ENCODE measurements at places on chromosomes 16 and 17.

- DNase-seq: peak; percentile 70
- peak overlapping the region; percentile 86 for H3K27ac ChIP-seq
- H3K27me3 ChIP-seq: peaks cover 4% of the 10 kb centered on the region
- no peaks in the 10 kb centered on the region for H3K36me3 ChIP-seq
- H3K4me3 ChIP-seq: peak overlapping the region; percentile 13
Observed at GRCh38 chr17:74380086-74380958, 13.0 kb downstream of the GPR142 start.

DNA sequence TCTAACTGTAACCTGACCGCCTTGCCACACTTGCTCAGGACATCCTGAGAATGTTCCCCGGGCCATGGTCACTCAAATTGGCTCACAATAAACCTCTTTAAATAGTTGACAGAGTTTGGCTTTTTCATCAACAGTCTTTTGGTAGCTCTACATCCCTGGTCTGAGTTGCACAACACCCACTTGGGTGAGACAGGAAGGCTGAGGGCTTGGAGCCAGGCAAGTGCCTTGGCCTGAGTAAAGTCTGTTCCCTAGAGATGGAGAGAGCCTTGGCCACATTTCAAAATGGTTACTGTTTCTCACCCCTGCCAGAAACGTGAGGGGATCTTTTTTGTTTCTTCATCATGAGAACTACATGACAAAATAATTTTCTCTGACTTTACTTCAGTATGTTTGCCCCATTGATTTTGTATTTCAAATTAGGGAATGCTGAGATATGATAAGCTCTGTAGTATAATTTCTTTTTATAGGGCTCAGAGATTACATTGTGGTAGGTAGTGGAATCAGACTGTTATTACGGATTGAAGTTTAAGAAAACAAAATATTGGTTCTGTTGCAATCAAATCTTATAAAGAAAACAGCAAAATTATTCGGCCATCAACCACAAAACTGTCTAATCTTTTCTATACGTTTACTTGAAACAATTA, 53.9 kb upstream of the NETO2 start:
- H3K4me3 ChIP-seq: no peak overlapping the region
- H3K36me3 ChIP-seq: peaks cover 9% of the 10 kb centered on the region

DNA sequence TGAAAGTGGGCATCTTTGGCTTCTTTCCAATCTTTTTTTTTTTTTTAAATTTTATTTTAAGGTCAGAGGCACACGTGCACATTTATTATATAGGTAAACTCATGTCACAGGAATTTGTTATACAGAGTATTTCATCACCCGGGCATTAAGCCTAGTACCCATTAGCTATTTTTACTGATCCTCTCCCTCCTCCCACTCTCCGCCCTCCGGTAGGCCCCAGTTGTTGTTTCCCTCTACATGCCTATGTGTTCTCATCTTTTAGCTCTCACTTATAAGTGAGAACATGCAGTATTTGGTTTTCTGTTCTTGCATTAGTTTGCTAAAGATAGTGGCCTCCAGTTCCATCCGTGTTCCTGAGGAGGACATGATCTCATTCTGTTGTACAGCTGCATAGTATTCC, 108.5 kb downstream of the CYB561 start:
- H3K27ac ChIP-seq: no peak overlapping the region
- H3K4me1 ChIP-seq: no peaks in the 10 kb centered on the region
- H3K4me3 ChIP-seq: no peak overlapping the region
- H3K36me3 ChIP-seq: no peaks in the 10 kb centered on the region
- DNase-seq: no peak

GRCh38 chr17:74527081-74527480, 4.2 kb downstream of the CD300LB start:
- no peak for DNase-seq
- no peaks in the 10 kb centered on the region for H3K27me3 ChIP-seq
- H3K4me3 ChIP-seq: no peak overlapping the region
- H3K27ac ChIP-seq: no peak overlapping the region

DNA sequence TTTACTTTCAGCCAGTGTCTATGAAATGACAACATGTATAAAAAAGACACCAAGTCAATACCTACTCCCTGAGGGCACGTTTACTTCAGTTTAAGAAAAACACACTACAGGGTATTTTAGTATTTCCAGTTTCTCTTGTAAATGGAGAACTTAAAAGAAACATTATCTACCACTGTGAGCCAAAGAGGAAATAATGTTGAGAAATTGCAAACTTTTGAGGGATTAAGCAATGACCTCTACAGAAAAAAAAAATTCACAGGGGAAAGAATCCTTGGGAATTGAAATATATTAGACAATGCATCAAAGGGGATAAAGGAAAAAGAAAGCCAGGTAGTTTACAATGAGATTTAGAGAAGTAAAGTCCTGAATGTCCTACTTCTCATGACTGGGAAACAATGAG, 126.0 kb downstream of the KCNJ2 start:
- no peak overlapping the region for H3K4me3 ChIP-seq
- H3K27ac ChIP-seq: peak overlapping the region; percentile 10
- H3K27me3 ChIP-seq: no peaks in the 10 kb centered on the region
- no peaks in the 10 kb centered on the region for H3K36me3 ChIP-seq
- DNase-seq: no peak
- no peaks in the 10 kb centered on the region for H3K4me1 ChIP-seq

GRCh38 chr16:5044011-5044540, 10.3 kb upstream of the NAGPA start:
- no peaks in the 10 kb centered on the region for H3K4me1 ChIP-seq
- no peaks in the 10 kb centered on the region for H3K27me3 ChIP-seq
- no peak for DNase-seq

DNA sequence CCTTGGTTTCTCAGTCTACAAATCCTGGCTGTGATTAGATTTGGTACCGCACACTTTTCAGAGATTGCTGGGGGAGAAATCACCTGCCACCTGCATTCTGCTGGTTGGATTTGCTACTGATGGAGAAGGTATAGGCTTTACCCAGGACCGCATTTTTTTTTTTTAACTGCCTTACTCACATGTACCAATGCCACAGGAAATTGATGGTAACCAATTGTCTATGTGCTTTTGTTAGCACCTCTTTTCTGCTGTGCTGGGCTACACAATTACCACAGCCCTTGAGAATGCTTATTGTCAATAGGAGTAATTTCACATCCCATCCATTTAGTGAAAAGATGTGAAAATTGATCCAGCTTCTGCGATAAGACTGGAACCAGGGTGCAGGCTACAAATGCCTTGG, 74.4 kb upstream of the TANC2 start:
- no peaks in the 10 kb centered on the region for H3K36me3 ChIP-seq
- H3K4me1 ChIP-seq: peaks cover 7% of the 10 kb centered on the region
- DNase-seq: no peak
- no peak overlapping the region for H3K27ac ChIP-seq
- no peaks in the 10 kb centered on the region for H3K27me3 ChIP-seq
- no peak overlapping the region for H3K4me3 ChIP-seq

DNA sequence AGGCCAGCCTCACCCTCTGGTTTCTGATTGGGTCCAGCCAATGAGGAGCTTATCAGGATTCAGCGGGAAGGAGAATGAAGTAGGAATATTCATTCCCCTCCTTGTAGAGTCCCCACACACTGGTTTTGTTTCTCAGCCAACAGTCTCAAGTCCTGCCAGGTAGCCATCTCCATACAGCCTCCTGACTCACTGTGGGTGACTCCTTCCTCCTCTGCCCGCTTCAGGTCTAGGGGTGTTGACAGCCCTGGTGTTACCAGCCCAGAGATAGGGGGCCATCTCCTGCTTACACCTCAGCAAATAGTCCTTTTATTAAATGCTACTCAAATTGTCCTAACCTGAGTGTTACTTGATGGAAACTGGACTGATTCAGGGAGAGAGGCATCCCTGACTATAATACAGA, 4.0 kb upstream of the MFAP4 start:
- no peak overlapping the region for H3K27ac ChIP-seq
- H3K4me3 ChIP-seq: no peak overlapping the region
- DNase-seq: no peak
- H3K4me1 ChIP-seq: peaks cover 29% of the 10 kb centered on the region
- no peaks in the 10 kb centered on the region for H3K27me3 ChIP-seq

DNA sequence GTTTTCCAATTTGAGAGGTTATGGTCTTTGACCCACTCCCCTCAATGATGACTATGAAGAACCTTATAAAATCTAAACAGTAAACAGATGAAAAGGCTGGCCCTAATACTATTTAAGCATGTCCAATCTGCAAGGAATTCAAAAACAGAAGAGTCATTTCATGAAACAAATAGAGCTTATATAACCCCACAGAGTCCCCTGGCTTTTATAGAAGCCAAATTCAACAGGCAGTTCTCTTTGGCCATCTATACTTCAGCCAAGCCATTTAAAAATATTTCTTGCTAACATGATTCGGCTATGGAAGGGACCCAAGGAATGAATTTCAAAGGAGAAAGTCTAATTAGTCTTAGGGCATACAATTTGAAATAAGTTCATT, 43.4 kb downstream of the SPOP start:
- H3K27ac ChIP-seq: peak overlapping the region; percentile 47
- H3K27me3 ChIP-seq: no peaks in the 10 kb centered on the region
- H3K4me1 ChIP-seq: peaks cover 20% of the 10 kb centered on the region
- H3K4me3 ChIP-seq: no peak overlapping the region

GRCh38 chr17:41939044-41939692, 8.8 kb downstream of the ODAD4 start:
- no peaks in the 10 kb centered on the region for H3K4me1 ChIP-seq
- peaks cover 13% of the 10 kb centered on the region for H3K36me3 ChIP-seq
- no peak for DNase-seq
- H3K4me3 ChIP-seq: no peak overlapping the region
- H3K27ac ChIP-seq: no peak overlapping the region

DNA sequence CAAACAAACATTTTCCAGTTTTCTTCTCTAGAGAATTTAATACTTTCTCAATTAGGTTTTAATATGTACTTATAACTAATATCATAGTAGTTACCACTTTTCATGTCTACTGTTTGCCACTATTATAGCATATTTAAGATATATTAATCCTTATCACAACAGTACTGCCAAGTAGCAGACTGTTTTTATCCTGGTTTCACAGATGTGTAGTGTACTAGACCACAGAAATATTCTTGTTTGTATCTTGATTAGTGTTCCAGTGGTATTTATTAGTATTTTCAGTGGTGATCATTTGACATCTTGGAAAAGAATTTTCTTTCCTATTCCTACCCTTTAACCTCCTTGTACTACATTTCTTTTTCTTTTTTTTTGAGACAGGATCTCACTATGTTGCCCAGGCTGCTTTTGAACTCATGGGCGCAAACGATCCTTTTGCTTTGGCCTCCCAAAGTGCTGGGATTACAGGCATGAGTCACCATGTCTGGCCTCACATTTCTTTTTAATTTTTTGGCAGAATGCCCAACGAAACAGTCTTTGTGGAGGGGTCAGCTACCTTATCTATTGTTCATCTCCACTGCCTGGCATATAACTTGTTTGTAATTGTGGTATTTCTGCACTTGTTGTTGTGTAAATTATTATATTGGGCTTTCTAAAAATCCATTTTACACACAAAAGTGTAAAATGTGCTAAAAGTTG, 27.2 kb downstream of the MAP2K4 start:
- peaks cover 61% of the 10 kb centered on the region for H3K4me1 ChIP-seq
- H3K27ac ChIP-seq: no peak overlapping the region
- no peak overlapping the region for H3K4me3 ChIP-seq
- no peak for DNase-seq

DNA sequence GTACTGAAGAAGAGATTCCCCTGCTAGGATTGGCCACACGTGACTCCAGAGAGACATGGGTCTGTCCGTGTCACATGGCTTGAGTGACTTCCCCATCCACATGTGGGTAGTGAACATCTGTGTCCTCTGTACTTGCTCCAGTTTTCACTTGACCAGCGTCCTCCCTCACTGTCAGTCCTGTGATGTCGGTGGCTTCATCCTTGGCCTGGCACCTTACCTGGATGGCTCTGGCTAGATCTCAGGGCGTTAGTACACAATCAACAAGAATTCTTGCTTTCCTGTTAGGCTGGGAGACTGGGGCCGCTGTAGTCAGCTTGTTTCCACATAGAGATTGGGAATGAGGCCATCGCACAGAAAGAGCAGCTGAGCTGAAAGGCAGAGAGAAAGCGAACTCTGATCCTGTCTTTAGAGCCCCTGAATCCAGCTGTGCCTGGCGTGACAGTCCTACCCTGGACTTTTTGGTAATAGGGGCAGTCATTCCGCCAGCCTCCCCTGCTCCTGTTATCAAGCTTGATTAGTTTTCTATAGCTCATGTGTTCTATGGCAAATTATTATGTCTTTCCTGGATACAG, 227.3 kb downstream of the SNX29 start:
- no peaks in the 10 kb centered on the region for H3K27me3 ChIP-seq
- H3K4me3 ChIP-seq: no peak overlapping the region
- no peak overlapping the region for H3K27ac ChIP-seq
- no peaks in the 10 kb centered on the region for H3K36me3 ChIP-seq
- H3K4me1 ChIP-seq: no peaks in the 10 kb centered on the region

DNA sequence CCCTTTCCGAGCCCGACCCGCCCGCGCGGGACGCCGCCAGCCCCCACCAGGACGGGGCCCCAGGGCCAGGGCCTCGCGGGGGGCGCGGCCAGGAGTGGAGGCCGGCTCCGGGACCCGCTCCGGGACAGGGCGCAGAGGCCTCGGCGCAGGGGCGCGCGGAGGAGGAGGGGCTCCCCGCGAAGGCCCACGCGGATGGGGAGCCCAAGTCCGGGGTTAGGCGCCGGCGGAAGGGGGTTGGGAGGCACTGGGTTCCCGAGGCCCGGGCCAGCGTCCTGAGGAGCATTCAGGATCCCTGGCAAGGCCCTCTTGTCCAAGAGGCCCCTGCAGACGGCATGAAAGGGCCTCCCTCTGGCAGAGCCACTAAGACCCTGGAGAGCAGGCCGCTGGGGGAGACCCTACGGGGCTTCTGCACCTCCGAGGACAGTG, 57.8 kb upstream of the CIBAR2 start:
- no peak overlapping the region for H3K27ac ChIP-seq
- H3K27me3 ChIP-seq: peaks cover 52% of the 10 kb centered on the region
- H3K4me3 ChIP-seq: peak overlapping the region; percentile 54
- peaks cover 94% of the 10 kb centered on the region for H3K4me1 ChIP-seq
- DNase-seq: no peak

- H3K4me1 ChIP-seq: peaks cover 62% of the 10 kb centered on the region
- H3K36me3 ChIP-seq: no peaks in the 10 kb centered on the region
- no peak overlapping the region for H3K27ac ChIP-seq
- H3K27me3 ChIP-seq: no peaks in the 10 kb centered on the region
- H3K4me3 ChIP-seq: no peak overlapping the region
Observed at GRCh38 chr17:59753522-59754467, 46.3 kb downstream of the VMP1 start.
